Dermis microvascular lymphatic vessel endothelial cell (primary cell): ENCODE measurements at places on chromosomes 11 and 22. TPM values are rescaled to one million over a fixed set of nuclear protein-coding genes. Genes with fewer than 3 reads are reported as not detected.

- DNase-seq = no peak
Observed at GRCh38 chr22:26536056-26536761, 23.9 kb upstream of the TFIP11 start.

- DNase-seq = no peak
Observed at GRCh38 chr22:34814260-34815025, 251.5 kb upstream of the ISX start.

- DNase-seq = peak; percentile 25
Observed at GRCh38 chr11:125114518-125114917, 3.1 kb upstream of the TMEM218 start.

DNA sequence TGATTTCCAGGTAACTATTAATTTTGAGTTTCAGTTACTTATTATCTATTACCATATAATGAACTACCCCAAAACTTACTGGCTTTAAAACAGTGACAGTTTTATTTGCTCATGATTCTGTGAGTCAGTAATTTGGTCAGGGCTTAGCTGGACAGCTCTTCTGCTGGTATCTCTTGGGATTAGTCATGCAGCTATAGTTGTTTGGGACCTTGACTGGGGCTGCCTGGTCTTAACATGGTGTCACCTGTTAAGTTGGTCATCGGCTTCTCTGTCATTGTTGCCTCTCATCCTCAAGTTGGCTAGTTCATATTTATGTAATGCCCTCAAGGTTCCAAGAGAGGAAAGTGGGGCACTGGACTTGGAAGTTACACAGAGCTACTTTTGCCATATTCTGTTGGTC is 177.5 kb downstream of the TMEM135 start:
- DNase-seq = peak; percentile 1

DNA sequence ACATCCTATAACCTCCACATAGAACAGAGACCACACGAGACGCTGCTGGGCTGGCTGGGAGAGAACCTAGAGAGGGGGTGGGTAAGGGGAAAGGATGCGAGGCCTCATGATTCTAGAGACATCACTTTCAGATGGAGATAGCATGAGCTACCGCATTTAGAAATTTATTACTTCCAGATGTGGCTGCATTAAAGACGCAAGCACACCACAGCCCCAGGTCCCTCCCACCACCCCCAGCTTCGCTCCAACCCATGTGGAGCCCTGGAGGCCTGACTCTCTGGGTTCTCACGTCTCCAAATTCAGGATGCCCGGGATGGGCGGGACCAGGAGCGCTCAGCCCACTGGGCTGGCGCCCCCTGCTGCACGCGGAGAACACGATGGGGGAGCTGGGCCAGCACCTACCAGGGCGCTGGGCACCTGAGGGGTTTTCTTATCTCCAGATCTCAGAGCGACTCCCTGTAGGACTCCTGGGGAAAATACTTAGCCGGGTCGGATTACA is 13.6 kb downstream of the MRPL21 start:
- no peak for DNase-seq

UBQLNL gene
- total RNA-seq = not detected in 2 replicates

DNA sequence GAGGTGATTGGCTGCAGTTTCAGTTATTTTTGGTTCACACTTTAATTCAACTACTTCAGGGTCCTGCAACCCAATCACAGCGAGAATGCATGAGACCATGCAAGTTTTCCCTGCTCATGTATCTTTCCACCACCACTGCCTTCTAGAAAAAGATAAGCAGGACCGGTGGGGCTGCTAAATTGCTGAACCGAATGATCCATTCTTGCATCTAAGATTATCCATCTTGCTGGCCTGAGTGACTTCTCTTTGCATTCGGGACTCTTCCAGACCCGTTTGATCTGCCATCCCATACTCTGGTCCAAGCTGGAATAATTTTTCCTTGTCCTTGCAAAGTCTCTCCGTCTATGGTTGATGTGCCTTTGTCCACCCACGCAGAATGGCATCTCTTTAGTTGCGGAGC is 56.3 kb upstream of the TP53I11 start:
- DNase-seq = no peak

GRCh38 chr11:1205987-1206331 is 16.9 kb upstream of the MUC5B start:
- no peak for DNase-seq

DNA sequence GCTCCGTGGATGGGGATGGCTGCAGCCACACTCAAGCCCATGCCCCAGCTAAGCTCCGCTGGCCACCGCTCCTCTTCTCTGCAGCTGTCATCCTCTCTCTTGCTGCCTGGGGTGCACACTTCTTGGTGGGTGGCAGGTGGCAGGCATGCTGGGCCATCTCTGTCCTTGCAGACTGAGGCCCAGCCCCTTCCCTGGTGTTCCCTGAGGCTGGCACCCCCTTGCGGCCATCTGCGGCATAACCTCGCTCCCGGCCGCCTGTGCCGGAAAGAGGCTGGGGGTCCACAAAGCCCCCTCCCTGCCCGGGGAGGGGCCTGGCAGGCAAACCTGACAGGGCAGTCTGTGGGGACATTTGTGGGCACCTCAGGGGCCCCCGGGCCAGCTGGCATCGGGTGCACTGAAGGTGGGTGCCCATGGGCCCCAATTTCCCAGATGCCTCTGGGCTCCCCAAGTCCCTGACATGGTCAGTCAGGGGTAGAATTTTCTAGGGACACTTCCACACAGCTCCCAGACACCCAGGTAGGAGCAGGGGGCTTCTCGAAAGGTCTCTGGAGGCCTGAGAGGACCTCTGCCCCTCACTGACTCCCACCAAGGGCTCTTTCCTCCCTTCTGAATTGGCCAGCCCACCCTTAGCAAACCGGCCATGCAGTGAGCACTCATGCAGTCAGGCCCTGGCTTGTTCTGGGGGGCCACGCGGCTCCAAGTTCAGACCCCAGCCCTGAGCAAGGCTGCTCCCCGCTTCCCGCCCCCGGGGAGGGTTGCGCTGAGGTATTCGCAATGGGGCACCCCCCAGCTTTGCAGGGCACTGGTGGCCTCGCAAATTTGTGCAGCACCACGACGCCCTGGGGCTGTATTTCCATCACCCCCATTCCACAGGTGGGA is 23.5 kb upstream of the TH start:
- peak; percentile 25 for DNase-seq

TCN1 gene
- not detected in 2 replicates for total RNA-seq

DNA sequence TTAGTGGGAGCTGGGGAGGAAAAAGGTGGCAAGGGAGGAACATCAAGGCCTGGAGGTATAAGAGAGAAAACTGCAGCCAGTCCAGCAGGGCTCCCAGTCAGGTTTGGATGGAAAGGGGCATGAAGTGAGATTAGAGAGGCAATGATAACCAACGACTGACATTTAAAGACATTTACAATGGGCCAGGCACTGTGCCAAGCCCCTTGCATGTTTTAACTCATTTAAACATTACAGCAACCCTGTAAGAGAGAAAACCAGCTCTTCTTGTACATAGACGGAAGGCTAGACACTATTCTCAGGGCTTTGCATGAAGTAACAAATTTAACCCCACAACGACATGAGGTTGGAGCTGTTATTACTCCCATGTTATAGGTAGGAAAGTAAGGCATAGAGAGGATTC is 32.1 kb upstream of the PAK1 start:
- no peak for DNase-seq

- peak; percentile 69 for DNase-seq
Observed at GRCh38 chr22:50342651-50343540, at the start of gene PPP6R2. PPP6R2 (plus strand) TSS chr22:50343327; CDS start chr22:50393909, 50,582 bp downstream.

DNA sequence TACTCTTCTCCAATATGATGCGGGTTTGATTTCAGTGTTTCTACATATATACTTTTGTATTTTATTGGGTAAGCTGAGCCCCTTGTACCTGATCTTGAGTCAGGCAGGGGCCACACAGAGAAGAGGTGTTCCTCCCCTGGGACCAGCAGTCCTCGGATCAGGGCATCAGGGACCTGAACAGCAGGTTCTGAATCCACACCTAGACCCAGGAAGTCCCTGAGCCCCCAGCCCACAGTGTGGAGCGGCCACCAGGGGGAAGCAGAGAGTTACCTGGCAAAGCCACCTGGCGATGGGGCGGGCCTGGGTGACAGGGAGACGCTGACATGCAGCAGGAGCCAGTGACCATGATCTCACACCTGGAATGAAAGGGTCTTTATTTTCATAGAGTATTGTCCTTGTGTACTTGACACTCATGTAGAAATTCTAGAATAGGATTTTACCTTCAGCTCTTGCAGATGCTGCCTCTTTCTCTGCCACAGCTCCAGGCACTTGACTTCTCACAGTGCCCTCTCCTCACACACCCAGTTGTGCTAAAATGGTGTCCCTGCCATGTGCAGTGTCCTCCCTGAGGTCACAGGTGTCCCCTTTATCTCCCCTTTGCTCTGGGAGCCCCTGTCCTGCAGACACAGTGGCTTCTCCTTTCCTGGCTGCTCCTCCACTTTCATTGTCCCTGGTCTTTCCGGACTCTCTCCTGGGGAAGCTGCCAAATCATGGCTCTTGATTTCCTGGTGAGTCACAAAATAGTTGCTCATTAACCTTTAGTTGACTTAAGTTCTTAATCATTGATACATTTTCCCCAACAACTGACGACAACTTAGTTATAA is 48.5 kb downstream of the GGTLC2 start:
- peak; percentile 51 for DNase-seq

CALCB gene
- total RNA-seq = not detected in 2 replicates

MMP8 gene
- total RNA-seq = not detected in 2 replicates

DNA sequence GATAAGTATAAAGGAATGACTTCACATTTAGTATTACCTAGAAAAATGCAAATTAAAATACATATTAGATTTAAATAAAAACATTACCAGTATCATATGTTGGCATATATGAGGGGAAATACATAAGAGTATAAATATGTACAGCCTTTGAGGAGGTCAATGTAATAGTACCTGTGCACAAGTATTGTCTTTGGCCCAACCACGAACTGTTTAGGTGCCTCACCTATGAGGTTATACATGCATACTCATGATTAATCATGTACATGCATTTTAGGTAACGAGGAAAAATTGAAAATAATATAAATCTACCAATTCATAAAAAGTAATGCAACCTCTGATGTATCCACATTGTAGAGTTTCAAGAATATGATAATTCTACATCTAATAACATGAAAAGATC is 909.8 kb downstream of the METTL15 start:
- DNase-seq = no peak

ANO1 gene
- total RNA-seq = not detected in 2 replicates

- DNase-seq = no peak
Observed at GRCh38 chr11:81888391-81888790, 845.3 kb downstream of the FAM181B start.

ACR gene
- total RNA-seq = under 0.01 and 0.38 TPM in 2 replicates

GRCh38 chr22:27416511-27417420 is 384.8 kb downstream of the MN1 start:
- no peak for DNase-seq

- DNase-seq = peak; percentile 63
Observed at GRCh38 chr11:47766509-47767227, 473 bp downstream of the FNBP4 start.

DNA sequence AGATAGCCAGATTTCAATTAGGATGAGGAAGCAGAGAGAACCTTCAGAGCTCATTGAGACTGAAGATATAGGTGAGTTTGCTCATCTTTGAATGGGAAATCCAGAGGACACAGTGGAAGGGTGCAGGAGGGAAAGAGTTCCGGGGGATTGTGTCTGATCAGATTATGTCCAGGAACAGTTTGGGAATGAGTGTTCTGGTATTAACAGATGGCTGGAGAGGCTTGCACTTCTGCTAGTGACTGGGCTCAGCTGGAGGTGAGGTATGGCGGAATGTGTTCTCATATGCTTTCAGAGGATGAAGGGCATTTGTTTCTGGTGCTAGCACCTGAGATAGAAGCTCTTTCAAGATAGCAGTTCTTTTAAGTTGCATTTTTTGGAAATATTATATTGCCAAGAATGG is 27.6 kb downstream of the ALKBH3 start:
- DNase-seq = no peak

IMMP1L gene
- total RNA-seq = 6.4 and 9.4 TPM in 2 replicates

GRCh38 chr11:79956061-79956460 is 515.2 kb upstream of the TENM4 start:
- no peak for DNase-seq

HEPHL1 gene
- not detected in 2 replicates for total RNA-seq

- no peak for DNase-seq
Observed at GRCh38 chr11:124582565-124582964, 12.8 kb downstream of the OR8A1 start.

C11orf86 gene
- total RNA-seq = not detected in 2 replicates

SLC17A6 gene
- not detected in 2 replicates for total RNA-seq

DNA sequence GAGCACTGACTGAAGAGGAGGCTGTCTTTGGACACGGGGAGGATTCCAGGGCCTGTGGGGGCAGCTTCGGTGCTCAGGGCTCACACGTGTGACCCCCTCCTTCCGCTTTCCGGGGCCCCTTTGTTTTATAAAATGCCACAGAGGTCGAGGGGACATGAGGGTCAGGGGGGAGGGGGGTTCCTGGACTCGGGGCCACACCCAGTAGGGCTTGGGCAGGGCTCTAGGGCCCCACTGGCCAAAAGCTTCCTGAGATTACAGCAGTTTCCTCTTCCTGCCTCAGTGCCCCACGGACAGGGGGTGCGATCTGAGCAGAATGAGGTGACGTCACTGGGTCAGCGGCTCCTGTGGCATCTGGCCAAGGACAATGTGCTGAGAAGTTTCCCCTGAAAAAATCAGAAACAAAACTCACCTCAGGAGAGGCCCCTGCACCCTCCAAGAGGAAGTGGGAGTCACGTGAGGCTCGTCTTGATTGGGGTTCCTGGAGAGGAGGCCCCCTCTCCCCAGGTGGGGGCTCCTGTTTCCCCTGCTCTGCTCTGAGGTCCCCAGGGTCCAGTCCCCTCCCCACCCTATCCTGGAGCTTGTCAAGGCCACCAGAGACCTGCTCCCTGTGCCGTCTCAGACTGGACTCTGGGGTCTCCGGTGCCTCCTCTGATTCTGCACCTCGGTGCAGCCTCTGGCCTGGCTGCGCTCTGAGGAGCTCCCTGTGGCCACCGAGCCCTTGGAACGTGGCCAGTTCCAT is 6.4 kb upstream of the IFITM3 start:
- DNase-seq = peak; percentile 80

DNA sequence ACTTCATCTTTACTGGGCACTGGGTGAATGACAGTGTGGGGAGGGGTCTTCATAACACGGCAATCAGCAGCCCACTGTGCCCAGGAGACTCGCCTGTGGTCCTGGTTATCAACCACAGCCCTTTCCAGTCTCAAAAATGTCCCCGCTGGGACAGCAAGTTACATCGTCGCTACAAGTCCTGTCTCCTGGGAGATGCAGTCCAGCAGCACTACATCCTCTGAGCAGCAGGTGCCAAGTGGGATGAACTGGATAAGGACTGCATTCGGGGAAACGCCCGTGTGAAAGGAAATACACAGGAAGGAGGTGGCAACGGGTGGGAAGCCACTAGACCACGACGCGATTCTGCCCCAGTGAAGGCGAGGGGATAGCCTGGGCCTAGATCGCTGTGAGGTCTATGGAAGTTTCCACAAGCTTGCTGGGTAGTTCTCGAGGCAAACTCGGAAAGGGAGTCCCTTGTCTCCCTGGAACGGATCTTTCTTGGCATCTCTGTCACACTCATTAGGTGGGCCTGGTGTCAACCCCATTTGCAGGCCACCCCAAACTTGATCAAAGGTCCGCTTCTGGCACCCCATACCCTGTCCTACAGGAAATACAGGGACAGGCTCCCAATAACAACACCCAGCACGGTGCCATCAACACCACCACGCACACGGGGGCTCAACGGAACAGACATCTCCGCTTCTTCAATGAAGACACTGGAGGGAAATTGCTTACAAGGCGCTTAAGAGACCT is 4.4 kb downstream of the ASCL2 start:
- no peak for DNase-seq
